ENCODE measurements at places on chromosomes 4 and X.
A peak's percentile ranks its signal among the peaks of the same experiment; 100 is the strongest.

- DNase-seq = no peak
Observed at GRCh38 chr4:53928825-53929224, 135.6 kb downstream of the CHIC2 start.

DNA sequence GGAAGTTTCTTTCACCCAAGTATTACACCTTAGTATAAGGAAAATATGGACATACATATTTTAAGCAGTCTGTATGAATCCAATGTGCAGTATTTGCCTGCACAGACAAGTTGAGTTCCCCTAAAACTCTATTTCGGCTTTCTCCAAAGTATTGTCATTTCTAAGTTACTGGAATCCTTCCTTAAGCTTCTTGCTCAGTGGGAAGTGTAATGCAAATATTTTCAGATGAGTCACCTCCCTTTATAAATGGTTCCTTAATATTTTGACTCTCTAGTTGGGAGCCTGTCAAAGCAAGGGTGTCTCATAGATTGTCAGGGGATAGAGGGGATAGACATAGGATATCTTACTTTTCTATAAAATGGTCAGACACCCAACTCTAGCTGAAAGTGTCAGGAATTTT is 178.6 kb downstream of the NAA11 start:
- no peak for DNase-seq

GRCh38 chr4:137659431-137659830 is 127.1 kb upstream of the PCDH18 start:
- DNase-seq = no peak

- no peak for DNase-seq
Observed at GRCh38 chr4:90165883-90166282, 38.7 kb downstream of the CCSER1 start.

DNA sequence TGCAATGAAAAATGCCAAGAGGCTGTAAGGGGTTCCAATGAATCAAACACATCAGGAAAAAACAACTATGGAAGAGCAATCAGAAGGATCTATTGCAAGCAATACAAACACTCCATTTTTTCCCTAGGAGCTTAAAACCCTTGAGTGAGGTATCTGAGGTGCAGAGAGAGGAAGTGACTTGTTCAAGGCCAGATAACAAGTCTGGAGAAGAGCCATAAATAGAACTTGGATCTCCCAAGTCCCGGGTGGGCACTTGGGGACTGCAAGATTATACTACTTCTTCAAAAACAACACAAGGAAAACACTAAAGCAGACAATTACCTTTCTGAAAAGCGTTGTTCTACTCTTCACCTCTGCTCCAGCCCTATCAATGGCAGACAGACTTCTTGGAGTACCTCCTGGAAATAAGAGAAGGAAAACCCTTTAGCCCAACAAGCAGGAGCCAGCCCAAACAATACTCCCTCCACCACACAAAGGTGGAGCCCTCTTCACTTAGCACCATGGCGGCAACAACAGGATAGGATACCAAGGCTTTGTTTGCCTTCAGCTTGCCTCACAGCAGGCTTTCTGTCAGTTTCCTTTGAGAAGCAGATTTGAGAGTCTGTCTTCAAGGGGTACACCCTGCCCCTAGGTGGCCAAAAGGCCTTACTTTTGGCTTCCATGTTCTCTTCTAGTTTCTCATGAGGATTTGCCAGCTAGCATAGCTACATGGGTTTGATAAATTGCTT is 26.0 kb downstream of the AIFM1 start:
- DNase-seq = no peak

DNA sequence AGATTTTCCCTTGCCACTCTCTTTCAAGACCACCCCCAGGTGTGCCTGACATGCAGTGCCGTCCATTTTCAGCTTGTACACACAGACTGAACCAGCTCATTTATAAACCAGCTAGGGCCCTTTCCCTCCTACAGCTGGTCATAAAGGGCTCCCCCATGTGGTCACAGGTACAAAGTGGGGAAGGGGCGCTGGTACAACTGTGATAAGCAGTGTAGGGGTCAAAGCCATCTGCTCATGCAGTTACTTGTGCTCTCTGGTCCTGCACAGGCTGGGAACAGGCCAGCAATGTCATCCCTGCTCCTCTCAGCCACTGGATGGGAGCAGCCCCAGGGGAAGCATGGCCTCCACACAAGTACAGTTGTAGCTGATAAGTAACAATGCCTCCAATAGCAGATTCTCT is 20.6 kb downstream of the GABRQ start:
- DNase-seq = peak; percentile 5

DNA sequence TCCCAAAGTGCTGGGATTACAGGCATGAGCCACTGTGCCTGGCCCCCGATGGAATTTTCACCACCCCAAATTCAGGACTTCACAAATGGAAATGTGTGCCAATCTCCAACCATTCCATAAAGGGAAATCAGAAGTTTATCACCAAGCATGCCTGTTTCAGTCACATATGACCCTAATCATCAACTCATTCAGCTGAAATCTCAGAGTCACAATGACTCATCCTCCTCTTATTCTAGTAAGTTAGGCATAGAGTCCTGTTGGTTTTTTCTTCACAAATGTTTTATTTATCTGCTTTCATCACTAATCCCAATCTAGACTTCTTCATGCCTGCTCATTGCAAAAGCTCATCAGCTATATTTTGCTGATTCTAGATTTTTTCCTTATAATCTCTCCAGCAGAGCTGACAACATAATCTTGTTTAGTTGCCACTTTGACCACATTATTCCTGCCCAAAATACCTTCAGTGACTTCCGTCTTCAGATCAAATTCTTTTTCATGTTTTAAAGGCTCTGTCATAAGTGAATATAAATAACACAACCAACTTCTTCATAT is 83.3 kb downstream of the SLC7A11 start:
- no peak for DNase-seq

DNA sequence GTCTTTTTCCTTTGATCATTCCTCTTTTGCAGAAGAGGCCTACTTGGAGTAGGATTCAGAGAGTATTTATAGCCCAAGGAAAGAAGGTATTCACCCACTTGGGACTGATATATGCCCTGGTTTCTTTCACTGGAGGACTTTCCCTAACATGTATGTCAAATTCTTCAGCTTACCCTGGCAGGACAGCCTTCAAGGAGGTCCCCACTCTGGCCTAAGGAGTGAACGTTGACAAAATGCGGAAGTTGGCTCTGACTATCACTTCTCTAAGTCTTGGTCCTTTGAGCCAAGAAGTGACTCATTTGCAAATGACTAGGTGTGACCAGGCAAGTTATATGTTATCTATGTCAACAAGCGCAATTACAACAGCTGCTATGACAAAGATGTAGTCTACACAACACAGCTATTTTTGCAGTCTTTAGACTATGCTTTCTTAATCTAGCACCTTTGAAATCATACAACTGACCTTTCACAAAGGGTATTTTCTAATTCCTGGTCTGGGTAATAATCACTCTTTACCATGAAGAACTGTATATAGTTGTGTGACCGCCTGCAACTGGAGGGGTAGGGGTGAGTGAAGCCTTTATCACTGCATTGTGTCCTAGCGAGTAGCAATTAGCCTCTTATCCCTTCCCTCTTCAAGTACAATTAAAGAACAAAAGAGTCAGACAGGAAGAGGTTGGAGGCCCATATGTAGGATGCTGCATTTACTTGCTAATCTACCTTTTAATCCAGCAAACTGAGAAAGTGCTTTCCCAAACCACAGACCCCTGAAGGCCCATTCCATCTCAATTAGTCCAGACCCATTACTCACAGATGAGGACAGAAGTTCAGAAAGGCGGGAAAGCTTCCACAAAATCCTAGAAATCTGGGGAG is 50.1 kb downstream of the RASGEF1B start:
- peak; percentile 69 for DNase-seq

DNA sequence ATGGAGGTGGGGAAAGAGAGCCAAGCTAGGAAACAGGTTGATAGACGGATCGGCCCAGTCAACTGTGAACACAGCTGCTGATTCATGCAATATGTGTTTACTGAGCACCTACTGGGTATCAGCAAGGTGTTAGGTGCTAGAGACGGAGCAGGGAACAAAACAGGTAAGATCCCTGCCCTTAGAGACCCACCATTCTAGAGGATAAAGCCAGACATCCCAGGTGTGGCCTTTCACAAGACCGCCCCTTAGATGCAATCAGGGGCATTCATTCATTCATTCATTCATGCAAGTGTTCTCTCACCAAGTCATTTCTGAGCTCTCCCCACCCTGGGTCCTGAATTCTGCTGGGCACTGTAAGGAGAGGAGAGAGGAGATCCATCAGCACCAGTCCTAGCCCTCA is 20.2 kb upstream of the MTM1 start:
- no peak for DNase-seq

DNA sequence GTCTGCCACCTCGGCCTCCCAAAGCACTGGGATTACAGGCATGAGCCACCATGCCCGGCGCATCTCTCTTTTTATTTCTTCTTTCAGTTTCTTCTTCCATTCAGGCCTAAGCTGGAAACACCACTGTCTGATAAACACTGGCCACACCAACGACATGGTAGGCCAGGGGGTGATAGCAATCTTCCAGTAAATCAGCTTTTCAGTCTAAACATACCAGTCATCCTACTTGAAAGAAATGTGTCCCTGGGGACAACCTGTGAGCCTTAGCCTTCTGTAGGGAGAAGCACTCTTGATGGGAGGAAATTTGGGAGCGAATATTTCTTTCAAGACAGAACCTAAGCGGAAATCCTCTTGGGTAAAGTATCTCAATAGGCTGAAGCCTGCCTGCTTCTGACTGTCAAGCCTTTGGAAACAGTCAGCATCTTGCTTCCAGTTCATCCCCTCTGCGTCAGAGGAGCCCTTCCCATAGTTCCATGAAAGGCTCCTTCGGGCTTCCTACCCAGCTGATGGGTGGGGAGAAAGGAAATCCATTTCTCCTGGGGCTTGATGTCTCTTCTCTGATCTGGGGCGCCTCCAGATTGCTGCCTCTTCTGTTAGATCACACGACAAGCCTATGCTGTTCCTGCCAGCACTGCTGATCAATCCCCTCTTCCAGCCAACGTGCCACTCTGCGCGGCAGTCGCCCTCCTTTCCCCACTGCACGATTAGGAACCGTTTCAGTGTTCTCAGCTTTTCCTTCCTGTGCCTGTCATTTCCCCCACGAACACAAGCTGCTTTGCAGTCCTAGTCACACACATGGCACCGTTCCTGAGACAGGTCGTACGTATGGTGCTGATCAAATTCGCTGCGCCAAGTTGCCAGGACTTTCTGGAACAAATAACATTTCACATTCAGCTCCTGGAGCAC is 49.5 kb upstream of the CBR4 start:
- no peak for DNase-seq

GRCh38 chr4:1554876-1555265 is 129.2 kb downstream of the FAM53A start:
- peak; percentile 52 for DNase-seq

- DNase-seq = no peak
Observed at GRCh38 chrX:97238632-97239031, 354.9 kb downstream of the RPA4 start.

- no peak for DNase-seq
Observed at GRCh38 chrX:148984238-148984637, 483.8 kb downstream of the AFF2 start.

DNA sequence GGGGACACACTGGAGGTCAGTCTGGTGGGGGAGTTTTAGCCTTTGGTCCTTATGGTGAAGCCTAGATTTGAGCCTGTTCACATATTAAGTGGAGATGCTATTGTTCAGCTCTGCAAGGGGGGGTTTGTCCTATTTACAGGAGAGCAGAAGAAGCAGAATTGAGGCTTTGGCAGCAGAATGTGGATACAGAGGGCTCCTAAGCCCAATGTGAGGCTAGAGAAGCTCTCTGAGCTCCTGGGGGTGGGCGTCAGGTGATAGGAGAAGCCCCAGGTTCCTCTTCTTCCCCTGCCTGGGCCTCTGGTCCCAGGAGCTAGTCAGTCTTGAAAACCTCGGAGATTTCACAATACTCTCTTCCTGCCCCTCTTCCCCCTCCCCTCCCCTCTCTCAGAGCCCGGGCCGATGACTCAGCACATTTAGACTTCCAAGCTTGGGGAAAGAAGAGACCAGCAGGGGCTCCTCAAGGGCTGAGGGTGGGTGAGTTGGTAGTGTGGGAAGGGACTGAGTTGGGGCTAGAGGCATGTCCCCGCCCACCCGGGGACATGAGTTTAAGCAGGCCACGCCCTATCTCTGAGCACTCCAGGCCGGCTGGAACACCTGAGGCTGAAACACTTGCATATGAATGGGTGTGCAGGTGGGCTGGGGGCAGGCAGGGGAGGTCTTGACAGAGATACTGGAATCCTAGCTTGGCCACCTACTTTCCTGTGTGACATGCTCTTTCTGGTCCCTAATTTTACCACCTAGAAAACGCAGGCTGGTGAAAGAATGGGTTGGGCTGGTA is 3.4 kb downstream of the TFE3 start:
- DNase-seq = peak; percentile 1

GRCh38 chr4:91527056-91527455 is 776.7 kb upstream of the GRID2 start:
- DNase-seq = no peak

DNA sequence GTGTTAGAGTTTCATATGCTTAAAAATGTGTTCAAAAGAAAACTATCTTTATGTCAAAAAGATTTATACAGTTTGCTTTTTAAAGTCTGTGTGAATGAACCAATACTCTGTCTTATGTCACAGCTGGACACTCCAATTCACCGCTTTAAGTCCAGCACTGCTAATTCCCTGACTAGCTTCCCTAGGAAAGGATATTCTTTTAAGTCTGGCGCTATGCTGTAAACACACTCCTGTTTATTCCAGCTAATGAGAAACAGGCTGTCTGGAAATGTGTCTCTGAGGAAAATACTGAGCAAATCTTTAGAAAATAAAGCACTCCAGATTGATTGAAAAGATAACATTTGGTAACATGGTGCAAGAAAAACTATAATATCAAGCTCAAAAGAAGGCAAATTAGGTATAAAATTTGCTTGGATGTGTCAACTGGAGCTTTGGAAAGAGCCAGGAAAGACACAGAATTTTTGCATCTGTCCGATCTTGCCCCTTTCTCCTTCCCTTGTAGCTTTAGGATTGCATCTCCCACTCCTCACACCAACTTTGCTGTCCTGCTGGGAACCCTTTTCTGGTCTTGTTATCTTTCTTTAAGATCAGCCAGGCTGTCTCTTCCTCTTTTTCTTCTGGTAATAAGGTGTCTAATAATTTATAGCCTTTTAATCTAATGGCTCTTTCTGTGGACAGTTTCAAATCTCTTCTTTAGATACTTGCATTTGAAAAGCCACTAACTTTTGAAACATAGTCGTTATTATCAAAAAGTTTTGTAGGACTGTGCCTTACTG is 40.9 kb upstream of the VEGFC start:
- DNase-seq = no peak

GRCh38 chr4:144634978-144635747 is 10.8 kb upstream of the HHIP start:
- DNase-seq = no peak

GRCh38 chr4:146763560-146763959 is 124.9 kb downstream of the POU4F2 start:
- no peak for DNase-seq

DNA sequence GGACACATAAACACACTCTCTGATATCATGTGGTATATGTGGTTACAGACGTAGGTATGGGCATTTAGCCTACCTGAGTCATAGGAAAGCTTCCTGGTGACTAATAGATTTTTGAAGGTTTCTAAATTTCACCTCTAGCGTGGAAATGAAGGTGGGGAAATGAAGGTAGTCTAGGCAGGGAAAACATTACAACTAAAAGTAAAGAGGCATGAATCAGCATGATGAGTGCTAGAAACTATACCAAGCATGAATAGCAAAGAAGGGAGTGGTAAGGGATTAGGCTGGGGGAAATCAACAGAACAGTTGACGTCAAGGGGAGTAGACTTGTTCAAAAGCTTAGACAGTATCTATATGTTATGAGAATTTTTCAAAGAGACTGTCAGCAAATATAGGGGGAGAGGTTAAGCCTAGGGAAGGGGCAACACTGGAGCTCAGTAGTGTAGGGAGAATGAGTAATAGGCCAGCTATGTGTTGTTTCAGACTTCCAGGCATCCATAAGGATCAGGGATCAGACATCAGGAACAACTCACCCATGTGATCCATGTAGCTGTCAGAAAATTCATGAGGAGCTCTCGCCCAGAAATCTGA is 279.3 kb upstream of the DIPK2B start:
- DNase-seq = no peak
